ENCODE measurements at places on chromosomes 7 and 10.

- no peak for DNase-seq
These were observed 180.5 kb upstream of the AOAH start for GRCh38 chr7:36904802-36905201.

DNA sequence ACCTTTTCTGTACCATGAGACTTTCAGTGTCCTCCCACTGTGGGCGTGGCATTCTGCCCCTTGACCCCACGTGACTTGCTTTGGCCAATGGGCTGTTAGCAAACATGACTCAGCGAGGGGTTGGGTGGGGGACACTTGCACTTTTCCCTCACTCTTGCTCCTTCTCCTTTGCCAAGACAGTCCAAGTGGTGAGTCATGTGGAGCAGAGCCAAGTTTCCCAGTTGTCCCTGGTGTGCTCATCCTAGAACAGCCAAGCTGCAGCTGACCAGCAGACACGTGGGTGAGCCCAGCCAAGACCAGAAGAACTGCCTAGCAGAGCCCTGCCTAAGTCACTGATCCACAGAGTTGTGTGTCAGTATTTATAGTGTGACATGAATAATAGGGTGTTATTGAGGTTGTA, 82.8 kb upstream of the CPXM2 start:
- no peak for DNase-seq

- no peak for DNase-seq
These were observed 32.4 kb downstream of the NKX2-3 start for GRCh38 chr10:99565166-99565565.

- no peak for DNase-seq
These were observed 63.4 kb downstream of the CRPPA start for GRCh38 chr7:16357921-16358320.

DNA sequence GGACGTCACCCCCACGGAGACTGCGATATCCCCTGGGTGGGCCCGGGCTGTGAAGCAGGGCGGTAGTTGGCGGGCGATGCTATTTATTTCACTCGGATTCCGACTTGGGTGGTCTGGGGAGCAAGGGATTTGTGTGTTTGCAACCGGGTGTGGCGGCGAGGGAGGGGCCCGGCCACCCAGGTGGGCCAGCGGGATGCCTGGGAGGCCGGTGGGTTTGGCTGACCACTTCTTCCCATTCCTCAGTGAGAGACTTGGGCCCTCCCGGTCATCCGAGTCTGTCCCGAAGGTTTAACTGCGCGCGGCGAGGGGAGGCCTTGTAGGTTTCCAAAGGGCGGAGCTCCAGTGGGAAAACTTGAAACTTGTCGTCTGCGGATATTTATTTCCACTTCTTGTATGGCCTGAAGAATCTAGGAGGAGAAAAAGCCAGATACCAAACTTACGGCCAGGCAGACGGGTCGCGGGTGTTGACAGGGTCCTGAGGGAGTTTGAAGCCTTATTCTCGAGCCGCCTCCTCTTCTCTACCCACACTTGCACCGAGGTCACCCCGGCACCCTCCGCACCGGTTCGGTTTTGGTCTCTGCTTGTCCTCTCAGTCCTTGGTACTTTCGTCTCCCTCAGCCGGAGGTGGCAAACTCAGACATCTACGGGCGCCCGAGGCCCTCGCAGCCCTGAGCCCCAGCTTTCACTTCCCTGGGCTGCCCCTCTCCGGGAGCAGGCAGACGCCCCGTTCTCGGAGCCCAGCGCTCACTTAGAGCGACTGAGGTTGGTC, 17.9 kb downstream of the ZNF316 start:
- DNase-seq, result no peak

- no peak for DNase-seq
These were observed 47.9 kb upstream of the EN2 start for GRCh38 chr7:155409980-155410379.

DNA sequence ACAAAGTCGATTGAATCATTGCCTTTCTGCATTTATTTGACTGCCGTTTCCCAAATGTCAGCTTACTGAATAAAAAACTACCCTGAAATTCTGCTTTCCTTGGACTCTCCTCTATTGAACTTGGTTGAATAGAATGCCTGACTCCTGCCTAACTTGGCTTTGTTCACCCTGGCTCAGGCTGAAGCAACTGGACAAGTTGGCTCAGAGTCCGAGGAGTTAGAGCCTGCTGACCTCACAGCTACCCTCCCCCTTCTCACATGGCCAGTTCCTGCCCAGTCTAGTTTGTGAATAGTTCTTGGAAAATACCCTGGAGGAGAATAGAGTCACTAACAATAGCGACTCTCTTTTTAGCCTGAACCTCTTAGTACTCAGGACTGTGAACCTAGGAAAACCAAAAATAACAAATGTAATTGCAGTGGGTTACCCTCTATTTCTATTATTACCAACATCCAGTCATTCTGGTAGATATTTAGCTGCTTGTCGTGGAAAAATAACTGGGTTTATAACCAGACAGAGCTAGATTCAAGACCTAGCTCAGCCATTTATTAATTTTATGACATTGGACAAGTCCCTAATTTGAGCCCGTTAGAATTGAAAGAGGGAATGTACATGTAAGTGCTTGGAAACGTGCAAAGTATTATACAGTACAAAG, 17.3 kb upstream of the NRBF2 start:
- peak; percentile 56 for DNase-seq

GRCh38 chr10:34530778-34531177, 284.3 kb downstream of the PARD3 start:
- no peak for DNase-seq

DNA sequence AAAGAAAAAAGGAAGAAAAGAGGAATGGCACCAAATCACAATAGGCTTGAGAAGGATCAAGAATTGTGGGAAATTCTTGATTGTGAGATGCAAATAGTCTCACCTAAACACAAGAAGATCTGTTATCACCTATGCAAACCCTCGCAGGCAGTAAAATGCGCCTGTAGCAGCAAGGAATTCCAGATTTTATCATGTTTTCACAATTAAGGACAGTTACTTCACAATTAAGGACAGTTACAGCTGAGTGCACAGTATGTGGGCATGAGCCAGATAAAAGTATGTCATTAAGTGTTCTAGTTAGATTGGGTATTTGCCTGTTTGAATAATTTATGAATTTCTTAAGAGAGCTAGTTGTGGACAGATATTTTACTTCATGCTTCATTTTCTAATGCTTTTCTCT, 336.2 kb downstream of the CDC14C start:
- no peak for DNase-seq

DNA sequence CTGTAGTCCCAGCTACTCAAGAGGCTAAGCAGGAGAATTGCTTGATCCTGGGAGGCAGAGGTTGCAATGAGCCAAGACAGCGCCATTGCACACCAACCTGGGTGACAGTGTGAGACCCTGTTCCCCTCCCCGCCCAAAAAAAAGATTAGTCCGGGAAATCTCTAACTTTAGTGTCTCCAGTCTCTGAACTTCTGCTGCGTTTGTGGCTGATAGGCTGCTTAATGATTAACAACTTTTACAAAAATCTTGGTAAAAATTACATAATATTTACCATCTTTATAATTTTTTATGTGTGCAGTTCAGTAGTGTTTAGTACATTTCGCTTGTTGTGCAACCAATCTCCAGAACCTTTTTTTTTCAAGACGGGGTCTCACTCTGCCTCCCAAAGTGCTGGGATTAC, 9.7 kb upstream of the PLAU start:
- DNase-seq, result no peak

DNA sequence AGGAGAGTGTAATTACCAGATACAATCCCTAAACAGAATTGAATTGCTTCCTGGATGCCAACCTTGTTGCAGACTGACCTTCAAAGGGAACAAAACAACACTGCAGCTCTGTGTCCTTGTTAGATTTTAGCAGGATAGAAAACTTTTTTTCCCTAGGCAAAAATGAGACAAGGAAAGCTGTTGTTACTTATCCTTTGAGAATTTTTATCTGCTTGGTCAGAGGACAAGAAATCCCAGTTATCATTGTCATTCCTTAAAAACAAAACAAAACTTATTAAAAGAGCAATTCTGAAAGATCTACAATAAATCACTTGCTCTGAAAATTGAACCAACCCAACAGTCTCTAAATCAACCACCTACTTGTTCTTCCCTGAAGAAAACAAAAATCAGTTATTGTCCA, 652.6 kb downstream of the REEP3 start:
- DNase-seq, result no peak

DNA sequence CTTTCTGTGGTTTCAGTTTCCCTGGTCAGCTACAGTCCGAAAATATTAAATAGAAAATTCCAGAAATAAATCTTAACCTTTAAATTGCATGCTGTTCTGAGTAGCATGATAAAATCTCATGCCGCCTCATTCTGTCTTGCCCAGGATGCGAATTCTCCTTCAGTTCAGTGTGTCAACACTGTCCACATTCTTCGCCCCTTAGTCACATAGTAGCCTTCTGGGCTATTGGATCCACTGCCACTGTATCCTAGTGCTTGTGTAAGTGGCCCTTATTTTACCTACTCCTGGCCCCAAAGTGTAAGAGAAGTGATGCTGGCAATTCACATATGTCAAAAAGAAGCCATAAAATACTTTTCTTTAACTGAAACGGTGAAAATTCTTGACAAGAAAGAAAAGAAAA, 129.6 kb downstream of the ZWINT start:
- DNase-seq, result no peak

DNA sequence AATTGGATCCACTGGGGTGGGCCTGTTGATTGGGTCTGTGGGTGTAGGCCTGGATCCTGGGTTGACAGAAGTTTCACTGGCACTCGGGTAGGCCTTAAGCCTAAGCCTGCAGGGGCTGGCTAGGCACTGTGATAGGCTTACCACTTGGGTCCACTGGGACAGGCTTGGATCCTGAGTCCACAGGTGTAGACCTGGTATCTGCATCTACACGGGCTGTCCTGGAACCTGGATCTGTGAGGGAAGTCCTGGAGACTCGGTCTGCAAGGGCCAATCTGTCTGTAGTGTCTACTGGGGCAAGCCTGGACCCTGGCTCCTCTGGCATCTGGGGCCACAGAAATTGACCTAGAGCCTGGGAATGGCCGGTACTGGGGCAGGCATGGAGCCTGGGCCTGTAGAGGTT, 219.0 kb upstream of the NRG3 start:
- DNase-seq, result no peak

DNA sequence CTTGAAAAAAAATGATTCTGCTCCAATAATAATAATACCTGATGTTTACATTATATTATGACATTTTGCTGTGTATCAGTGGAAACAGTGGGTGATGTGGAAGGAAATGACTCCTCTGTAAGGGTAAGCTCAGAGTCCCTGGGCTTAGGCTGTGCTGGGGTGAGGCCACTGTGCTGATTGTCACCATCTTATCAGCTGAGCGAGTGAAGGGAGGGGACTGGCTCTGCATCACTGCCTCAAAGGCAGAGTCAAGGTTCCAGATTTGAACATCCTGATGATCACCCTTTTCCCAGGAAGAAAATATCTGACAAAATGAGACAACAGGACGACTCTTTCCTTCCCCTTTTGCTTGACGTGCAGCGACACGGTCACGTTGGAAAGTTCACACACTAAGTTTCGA, 24.0 kb upstream of the HABP2 start:
- no peak for DNase-seq

GRCh38 chr7:92447345-92448204, at the start of gene GATAD1:
GATAD1 (plus strand) TSS chr7:92447482; CDS start chr7:92447730, 248 bp downstream.
- peak; percentile 94 for DNase-seq

- no peak for DNase-seq
These were observed 69.9 kb upstream of the PARD3 start for GRCh38 chr10:34885011-34885410.

DNA sequence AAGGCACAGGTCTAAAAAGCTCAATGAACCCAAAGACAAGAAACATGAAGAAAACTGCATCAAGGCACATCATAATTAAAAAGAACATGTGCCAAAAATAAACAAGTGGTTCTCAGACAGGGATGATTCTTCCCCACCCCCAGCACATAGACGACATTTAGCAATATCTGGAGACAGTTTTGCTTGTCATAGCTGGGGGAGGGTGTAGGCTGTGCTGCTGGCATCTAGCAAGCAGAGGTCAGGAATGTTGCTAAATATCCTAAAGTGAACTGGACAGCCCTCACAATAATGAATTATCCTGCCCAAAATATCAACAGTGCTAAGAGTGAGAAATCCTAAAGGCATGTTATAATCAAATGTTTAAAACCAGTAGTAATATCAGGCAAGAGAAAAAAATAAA, 122.6 kb downstream of the MICU1 start:
- DNase-seq, result no peak

DNA sequence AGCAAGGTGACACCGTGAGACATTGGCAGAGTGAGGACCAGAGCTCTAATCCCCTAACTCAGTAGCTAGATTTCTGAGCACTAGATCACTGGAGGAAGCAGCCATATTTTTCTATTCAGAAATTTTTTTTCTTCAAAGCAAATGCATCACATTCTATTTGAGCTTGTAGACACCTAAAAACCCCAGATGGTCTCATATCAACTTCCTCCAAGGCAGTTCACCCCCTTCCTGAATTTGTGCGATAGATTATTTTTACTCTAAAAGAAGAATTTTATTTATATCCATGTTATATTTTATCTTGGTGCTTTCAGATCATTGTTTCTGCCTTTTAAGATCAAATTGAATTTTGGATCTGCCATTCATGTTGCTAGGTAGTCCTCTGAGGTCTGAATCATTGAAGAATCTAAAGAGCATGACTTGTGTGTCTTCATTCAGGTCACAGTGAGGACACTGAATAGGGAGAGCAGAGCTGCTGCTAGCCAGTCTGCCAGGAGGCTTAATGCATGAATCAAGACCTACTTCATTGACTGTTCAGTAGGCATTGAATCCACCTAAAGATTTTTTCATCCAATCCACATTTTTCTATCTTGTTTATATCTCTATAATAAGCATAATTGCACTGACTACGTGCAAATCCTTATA, 92.9 kb upstream of the LRRTM3 start:
- no peak for DNase-seq
